ENCODE measurements at places on chromosomes 11 and 22.
A peak's percentile ranks its signal among the peaks of the same experiment; 100 is the strongest.

DNA sequence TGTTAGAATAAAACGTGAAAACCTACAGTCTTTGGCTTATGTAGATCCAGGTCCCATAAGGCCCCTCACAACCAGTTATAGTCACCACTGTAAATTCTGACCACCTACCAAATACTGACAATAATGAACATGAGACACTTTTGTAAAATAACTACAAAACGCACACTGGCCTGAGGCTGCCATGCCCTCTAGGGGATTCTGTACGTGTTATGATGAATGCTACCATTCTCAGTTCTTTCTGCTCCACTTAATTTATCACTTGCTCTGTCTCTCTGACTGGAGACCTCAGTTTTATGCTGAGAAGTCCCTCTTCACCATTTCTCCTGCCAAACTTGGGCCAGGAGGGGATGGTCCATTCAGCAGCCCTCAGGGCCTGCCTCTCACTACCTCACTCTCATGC, 18.7 kb upstream of the TMPRSS5 start:
- H3K27me3 ChIP-seq = no peaks in the 10 kb centered on the region
- H3K4me1 ChIP-seq = peaks cover 8% of the 10 kb centered on the region
- H3K4me3 ChIP-seq = no peak overlapping the region
- no peaks in the 10 kb centered on the region for H3K36me3 ChIP-seq
- no peak overlapping the region for H3K27ac ChIP-seq

DNA sequence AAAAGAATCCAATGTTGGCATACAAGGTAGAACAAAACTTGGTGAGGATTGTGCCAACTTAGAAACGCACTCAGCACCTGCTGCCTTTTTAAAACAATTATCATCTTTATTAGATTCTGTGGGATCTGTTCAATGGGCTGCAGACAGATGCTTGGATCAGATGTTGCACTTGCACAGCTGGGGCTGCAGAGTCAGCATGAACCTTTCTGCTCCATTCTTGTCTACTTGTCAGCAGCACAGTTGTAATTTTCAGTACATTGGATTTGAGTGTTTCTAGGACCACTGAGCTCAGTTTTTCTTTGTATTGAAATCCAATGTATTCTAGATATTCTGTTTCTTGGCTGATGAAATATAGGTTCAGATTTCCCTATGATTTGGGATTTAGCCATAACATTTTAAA, 164.5 kb downstream of the LUZP2 start:
- no peak overlapping the region for H3K27ac ChIP-seq
- H3K36me3 ChIP-seq = no peaks in the 10 kb centered on the region
- H3K27me3 ChIP-seq = no peaks in the 10 kb centered on the region

DNA sequence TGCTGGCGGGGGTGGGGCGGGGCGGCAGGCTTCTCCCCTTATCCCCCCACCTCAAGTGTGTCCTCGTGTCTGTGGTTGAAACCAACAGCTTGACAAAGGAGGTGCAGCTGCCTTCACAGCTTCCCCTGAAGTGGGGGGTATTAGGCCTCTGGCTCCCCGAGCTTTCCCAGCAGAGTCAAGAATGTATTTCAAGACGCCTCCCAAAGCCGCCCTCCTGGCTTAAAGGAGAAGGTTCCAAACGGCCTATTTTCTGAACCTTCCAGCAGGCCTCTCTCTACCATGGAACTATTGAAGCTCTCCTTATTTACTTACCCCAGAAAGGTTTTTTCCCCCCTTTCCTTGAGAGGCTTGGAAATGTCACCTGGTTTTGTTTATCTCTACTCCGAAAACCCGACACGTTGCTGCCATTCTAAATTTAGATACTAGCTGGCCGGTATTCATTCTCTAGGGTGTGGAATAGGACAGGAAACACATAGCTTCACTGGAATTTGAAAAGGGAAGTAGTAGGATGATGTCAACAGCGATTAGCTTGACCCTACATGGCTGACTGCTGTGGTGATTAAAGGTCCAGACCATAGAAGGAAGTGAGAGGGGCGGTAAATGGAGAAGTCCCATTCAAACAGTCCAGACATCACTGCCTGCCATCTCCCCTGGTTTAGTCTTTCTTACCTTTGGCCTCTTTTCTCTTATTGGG, 671 bp upstream of the PICALM start:
- peak; percentile 49 for DNase-seq
- H3K4me1 ChIP-seq = peaks cover 27% of the 10 kb centered on the region
- H3K36me3 ChIP-seq = no peaks in the 10 kb centered on the region
- no peaks in the 10 kb centered on the region for H3K27me3 ChIP-seq
- H3K4me3 ChIP-seq = peak overlapping the region; percentile 28

DNA sequence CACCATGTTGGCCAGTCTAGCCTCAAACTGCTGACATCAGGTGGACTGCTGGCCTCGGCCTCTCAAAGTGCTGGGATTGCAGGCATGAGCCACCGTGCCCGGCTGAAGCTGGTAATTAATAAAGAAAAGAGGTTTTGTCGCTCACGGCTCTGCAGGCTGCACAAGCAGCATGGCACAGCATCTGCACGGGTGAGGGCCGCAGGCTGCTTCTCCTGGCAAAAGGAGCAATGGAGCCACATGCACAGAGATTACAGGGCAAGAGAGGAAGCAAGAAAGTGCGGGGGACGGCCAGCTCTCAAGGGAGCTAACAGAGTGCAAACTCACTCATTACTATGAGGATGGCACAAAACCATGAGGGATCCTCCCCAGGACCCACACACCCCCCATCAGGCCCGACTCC, 4.7 kb upstream of the PARVB start:
- H3K36me3 ChIP-seq = no peaks in the 10 kb centered on the region
- H3K4me3 ChIP-seq = no peak overlapping the region
- H3K27ac ChIP-seq = no peak overlapping the region

GRCh38 chr22:42269432-42270175, 849 bp downstream of the TCF20 start:
- H3K4me3 ChIP-seq = peak overlapping the region; percentile 83
- H3K27me3 ChIP-seq = no peaks in the 10 kb centered on the region
- 0 out of 2 replicates have a peak, but pooled peaks cover 7% of the 10 kb centered on the region for H3K36me3 ChIP-seq
- peak overlapping the region; percentile 85 for H3K27ac ChIP-seq

- no peaks in the 10 kb centered on the region for H3K36me3 ChIP-seq
- no peaks in the 10 kb centered on the region for H3K27me3 ChIP-seq
- no peak overlapping the region for H3K4me3 ChIP-seq
- DNase-seq = no peak
- peaks cover 22% of the 10 kb centered on the region for H3K4me1 ChIP-seq
- no peak overlapping the region for H3K27ac ChIP-seq
These were observed 42.0 kb downstream of the MS4A2 start for GRCh38 chr11:60130496-60130895.

DNA sequence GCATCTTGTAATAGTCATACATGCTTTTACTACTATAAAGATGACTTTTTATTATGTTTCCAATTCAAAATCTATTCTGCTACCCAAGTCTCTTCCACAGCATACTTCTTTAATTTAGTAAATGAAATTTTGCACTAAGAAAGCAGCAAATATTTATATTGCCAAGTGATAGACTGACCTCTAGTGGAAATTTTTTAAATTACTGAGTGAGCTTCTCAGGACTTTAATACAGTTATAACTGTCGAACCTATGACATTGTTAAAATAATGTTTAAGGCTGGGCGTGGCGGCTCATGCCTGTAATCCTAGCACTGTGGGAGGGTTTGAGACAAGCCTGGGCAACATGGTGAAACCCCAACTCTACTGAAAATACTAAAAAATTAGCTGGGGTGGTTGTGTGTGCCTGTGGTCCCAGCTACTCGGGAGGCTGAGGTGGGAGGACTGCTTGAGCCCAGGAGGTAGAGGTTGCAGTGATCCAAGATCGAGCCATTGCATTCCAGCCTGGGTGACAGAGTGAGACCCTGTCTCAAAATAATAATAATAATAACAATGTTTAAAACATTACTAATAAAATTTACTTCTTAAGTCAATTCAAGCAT, 27.3 kb downstream of the STK33 start:
- H3K27ac ChIP-seq = no peak overlapping the region
- no peaks in the 10 kb centered on the region for H3K27me3 ChIP-seq
- DNase-seq = no peak
- H3K4me1 ChIP-seq = peaks cover 20% of the 10 kb centered on the region

Measured in RWPE2 (cell line).